Motor neuron (in vitro differentiated cells): ENCODE measurements at places on chromosomes 16 and 17.

DNA sequence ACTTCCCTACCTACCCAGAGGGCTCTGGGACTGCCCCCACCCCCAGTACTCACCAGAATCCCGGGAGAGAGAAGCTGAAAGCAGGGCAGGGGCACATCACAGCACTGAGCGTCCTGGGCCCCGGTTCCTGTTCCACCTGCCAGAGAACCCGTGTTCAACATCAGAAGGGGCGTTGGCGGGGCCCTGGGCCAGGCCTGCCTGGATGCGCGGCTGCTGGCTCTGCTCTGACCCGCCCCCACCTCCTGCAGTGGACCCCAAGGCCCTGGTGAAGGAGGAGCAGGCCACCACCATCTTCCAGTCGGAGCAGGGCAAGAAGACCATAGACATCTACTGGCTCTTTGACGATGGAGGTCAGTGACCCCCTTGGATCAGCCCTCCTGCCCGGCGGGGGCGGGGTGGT, 27.7 kb downstream of the SLC12A3 start:
- no peak for ATAC-seq

- ATAC-seq, result no peak
Measured at GRCh38 chr17:61221181-61221580, 178.5 kb upstream of the TBX2 start.

GRCh38 chr17:50531428-50532025, 1.0 kb upstream of the EPN3 start:
- ATAC-seq, result no peak

GRCh38 chr17:47844814-47845715, 4.0 kb upstream of the SCRN2 start:
- no peak for ATAC-seq

GRCh38 chr17:81097134-81097942, 62.4 kb downstream of the BAIAP2 start:
- ATAC-seq, result peak; percentile 64

DNA sequence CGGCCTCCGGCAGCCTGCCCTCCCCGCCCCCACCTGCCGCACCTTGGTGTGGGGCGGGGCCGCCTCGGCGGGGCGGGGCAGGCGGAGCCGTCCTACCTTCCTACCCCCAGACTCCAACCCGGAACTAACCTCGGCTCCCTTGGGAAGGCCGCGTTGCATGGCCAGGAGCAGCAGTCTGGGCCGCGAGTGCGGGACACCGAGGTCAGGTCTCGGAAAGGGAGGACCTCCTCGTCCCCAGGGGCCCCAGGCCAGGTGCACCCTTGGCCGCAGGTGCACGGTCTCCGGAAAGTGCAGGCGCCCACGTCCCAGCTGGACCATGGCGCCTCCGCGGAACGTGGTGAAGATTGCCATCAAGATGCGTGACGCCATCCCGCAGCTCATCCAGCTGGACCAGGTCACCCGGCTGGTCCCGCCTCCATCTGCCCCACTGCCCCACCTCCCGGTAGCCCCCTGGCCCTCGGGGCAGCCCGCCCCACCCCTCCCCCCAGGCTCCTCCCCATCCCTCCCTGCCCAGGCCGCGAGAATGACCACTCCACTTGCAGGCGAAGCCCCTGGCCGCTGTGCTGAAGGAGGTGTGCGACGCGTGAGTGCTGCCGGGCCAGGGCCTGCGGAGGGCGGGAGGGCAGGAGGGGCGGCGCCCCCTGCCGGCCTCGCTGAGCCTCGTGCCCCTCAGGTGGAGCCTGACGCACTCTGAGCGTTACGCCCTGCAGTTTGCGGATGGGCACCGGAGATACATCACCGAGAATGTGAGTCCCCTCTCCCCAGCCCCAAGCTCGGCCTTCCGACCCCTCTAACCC, at the start of gene ELMO3:
TSS of gene ELMO3 (plus strand) at position 121 of the 797 bp plus-strand sequence. CDS start at position 317, 196 bp downstream.
- ATAC-seq, result no peak

GRCh38 chr17:43832976-43833829, at the start of gene MPP3:
MPP3 (minus strand) TSS chr17:43833146; CDS start chr17:43831906, 1,240 bp downstream.
- ATAC-seq, result peak; percentile 96

- no peak for ATAC-seq
Measured at GRCh38 chr16:87780385-87780989, 14.7 kb upstream of the KLHDC4 start.

DNA sequence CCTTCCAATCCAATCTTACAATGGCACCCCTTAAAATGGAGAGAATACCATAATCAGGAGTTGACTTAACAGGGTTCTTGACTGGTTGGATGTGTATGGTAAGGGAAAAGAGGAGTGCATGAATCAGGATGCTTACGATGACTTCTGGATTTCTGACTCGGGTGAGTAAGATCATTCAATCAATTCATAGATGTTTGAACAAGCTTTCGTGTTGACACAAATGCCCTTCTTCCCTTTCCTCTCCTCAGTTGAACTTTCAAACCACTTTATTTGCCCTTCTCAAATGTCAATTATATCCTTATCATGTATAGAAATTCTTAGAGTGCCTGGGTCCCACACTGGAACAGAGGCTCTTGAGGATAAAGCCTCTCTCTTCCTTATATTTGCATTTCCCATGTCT, 25.9 kb downstream of the ABCC12 start:
- ATAC-seq, result no peak

DNA sequence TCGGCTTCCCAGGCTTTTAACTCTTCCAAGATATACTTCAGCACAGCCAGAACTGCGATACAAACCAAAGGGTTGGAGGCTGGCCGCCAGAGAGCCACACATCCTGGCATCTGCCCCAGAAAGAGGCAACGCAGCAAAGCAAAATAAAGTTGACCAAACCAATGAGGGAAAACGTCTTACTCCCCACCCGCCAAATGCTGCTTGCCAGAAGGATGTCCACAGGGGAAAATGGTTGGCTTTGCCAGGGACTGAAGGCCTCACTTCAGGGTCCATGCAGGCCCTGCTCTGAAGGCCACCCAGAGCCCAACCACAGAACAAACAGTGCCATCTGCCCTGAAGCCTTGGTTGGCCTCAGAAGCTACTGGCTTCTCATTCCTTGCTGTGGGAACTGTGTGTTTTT, 15.0 kb downstream of the CACNG1 start:
- ATAC-seq, result no peak

DNA sequence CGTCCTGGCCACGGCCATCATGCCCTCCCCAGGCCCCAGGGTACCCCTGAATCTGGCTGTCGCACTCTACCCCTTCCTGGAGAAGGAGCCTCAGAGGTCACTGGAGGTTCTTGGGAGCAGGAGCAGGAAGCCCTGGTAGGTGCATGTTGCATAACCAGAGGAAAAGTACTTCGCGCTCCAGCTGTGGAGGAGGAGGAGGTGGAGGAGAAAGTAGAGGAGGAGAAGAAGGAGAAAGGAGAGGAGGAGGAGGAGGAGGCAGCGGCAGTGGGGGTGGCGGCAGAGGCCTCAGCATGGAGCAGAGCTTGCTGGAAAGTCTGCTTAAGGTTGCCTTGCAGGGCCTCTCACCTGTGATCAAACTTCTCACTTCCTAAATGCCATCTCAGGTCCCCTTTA, 61.8 kb downstream of the BAIAP2 start:
- ATAC-seq, result no peak

- ATAC-seq, result no peak
Measured at GRCh38 chr16:68179855-68180254, 56.1 kb downstream of the ESRP2 start.

DNA sequence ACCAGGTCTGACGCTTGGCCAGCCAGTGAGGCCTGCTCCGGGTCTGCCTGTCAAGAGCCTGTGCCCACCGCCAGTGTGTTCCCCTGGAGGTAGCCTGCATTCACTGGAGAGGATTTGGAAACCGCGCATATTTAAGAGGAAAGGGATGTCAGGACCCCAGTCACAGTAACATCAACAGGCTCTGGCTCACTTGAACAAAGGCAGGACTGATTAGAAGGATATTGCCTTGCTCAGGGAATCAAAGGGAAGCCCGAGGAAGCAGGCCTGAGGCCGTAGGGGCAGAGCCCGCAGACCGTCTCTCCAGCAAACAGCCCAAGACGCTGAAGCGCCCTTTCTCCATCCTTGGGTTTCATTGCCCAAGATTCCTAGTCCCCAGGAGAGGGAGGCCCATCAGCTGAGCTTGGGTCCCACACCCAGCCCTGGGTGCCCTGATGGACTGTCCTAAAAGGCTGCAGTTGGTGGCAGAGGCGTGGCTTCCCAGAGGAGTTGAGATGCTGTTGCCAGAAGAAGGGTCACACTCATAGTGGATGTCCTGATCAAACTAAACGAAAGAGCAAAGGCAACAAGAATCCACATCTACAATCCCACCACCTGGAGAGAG, 23.2 kb downstream of the NT5M start:
- no peak for ATAC-seq

DNA sequence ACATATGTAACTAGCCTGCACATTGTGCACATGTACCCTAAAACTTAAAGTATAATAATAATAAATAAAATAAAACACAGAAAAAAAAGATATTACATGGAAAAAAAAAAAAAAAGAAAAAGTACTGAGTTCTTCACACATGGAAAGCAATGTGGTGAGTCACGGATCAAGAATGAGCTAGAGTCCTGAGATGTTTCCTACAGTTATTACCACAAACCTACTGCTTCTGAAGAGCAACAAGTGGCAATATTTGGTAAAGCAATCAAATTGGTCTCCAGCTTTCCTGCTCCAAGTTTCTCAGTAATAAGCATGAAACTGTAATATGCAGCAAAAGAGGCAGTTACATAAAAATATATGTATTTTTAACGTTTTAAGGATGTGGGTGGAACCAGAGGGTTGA, 223.3 kb upstream of the SALL1 start:
- ATAC-seq, result no peak

- ATAC-seq, result no peak
Measured at GRCh38 chr16:88994695-88995094, 17.7 kb upstream of the CBFA2T3 start.

DNA sequence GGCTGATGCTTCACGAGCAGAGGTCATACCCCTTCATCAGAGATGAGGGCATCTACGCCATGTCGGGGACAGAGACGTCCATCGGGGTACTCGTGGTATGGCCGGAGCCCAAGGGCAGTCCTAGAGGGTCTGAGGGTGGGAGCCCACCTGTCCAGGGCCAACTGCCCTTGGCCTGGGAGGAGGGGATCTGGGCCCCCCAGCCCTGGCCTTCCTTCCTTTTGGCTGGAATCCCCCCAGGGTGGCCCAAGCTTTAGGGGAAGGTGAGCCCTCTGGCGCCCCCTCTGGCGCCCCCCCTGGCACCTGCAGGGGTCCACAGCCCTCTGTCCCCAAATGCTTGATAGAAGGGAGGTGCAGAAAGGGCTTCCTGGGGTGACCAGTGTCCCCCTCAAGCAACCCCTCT, 69.3 kb downstream of the SCNN1B start:
- ATAC-seq, result no peak

- no peak for ATAC-seq
Measured at GRCh38 chr17:7577327-7578199, 1.9 kb upstream of the CD68 start.

- no peak for ATAC-seq
Measured at GRCh38 chr17:34153991-34154390, 101.1 kb upstream of the CCL2 start.

DNA sequence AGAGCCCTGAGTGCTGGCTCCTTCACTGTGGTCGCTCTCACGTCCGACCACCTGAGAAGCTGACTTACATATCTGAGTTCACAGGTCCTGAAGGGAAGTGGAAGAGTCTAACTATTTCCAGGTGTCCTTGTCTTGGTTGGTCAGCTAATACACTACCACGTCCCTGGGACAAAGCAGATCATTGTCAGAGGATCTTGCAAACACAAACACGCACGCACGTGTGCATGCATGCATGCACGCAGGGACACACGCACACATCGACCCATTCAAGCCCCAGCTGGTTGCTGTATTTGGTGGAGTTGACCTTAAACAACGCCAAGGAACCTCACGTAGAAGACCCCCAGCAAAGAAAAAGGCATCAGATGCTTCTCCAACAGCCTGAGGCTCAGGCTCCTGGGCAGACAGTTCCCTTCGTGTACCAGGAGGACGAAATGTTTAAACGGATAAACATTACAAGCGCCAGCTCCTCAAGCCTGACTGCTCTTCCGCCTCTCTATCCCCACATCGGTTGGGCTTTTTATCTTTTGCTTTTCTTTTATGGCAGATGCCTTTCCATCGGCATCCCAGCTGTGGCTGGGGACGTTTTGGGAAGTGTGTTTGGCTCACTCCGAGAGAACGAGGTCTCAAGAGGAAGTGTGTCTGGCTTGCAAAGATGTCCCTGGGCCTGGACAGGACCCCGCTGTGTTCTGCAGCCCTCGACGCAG, 95.8 kb downstream of the TBC1D16 start:
- no peak for ATAC-seq

DNA sequence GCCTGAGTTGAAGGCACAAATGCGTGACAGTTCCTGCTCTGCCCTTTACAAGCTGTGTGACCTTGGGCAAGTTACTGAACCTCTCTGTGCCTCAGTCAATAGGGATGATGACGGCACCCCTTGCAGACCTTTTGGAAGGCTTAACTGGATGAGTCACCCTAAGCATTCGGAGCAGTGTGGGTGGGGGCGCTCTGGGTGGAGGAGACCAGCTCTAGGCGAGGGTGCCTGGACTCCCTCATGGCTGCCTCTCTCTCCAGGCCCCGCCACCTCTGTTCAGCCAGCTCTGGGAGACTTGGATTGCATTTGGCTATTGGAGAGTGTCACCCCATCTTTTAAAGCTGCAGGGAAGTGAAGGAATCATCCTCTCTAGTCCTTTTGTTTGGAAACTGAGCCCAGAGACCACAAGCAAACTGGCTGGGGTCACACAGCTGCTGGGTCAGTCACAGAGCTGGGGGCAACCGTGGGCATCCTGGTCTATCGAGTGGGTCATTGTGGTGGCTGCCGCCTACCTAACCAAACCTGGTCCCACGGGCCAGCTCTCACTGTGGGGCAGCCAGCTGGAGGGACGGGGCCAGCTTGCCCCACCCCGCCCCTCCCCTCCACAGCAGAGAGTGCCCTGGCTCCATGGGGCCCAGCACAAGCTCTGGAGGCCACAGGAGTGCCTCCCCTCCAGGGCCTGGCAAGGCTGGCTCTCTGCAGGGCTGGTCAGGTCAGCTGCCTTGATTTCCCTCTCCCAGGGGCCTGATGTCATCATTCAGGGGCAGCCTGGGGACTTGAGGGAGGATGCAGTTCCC, 20.2 kb upstream of the GSE1 start:
- no peak for ATAC-seq

GRCh38 chr17:4152471-4152870, 9.5 kb downstream of the CYB5D2 start:
- ATAC-seq, result no peak

DNA sequence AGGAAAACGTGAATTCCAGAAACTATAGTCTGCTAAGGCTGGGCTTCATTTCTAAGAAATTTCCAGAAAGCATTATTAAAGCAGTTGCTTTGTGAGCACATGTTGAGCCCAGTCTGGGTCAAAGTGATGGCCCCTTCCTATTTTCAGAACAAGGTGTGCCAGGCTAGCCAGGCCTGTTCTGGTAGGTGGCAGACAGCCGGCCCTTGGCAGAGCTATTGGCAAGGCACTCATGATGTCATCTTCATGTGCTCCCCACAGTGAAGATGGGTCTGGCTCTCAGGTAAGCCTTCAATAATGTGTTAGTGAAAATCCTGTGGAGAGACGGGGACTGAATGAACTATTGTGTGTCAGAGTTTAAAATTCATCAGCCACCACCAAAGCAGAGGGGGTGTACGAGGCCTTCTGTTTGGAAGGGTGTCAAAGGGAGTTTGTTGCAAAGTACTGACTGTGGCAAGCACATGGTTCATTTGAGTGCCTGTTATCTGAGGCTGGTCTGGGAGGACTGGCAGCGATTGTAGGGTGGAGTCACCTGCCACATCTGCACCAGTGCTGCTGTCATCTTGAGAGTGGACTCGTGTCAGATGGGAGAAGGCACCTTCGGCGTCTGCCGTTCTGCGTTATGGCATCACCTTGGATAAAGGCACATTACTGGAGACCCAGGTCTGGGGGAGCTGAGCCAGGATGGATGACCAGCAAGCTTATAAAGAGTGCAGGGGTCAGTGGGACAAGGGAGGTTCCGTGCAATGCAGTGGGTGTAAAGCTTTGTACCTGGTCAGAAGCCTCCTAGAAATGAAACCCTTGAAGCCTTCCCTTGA, 43.4 kb downstream of the KSR1 start:
- ATAC-seq, result no peak
